Prostate gland (tissue), 2 donors: ENCODE measurements at places on chromosomes 16 and 17.

- DNase-seq, result no peak
These were observed 83.2 kb downstream of the CNTNAP4 start for GRCh38 chr16:76360404-76360803.

GRCh38 chr16:26464576-26465266 lies 602.0 kb upstream of the C16orf82 start:
- no peak for DNase-seq

DNA sequence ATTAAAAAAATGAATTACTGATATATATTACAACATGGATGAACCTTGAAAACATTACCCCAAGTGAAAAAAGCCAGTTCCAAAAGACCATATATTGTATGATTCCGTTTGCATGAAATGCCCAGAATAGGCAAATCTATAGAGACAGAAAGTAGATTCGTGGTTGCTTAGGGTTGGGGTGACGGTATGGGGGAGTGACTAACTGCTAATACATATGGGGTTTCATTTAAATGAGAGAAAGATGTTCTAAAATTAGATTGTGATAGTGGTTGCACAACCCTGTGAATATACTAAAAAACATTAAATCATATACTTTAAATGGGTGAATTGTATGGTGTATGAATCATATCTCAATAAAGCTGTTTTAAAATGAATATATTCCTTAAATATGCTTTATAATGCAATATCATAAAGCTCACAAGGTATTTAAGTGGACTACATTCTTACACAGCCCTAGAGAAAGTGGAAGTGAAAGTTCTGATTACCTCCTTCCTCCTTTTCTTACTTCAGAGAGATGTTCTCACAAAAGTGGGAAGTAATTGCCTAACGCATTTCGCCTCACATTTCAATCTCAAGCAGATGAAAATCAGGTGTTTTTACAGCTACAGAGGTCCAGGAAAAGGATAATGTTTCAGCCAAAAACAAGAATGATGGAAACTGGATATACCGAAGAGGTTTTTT lies 142.7 kb upstream of the GNAO1 start:
- no peak for DNase-seq

DNA sequence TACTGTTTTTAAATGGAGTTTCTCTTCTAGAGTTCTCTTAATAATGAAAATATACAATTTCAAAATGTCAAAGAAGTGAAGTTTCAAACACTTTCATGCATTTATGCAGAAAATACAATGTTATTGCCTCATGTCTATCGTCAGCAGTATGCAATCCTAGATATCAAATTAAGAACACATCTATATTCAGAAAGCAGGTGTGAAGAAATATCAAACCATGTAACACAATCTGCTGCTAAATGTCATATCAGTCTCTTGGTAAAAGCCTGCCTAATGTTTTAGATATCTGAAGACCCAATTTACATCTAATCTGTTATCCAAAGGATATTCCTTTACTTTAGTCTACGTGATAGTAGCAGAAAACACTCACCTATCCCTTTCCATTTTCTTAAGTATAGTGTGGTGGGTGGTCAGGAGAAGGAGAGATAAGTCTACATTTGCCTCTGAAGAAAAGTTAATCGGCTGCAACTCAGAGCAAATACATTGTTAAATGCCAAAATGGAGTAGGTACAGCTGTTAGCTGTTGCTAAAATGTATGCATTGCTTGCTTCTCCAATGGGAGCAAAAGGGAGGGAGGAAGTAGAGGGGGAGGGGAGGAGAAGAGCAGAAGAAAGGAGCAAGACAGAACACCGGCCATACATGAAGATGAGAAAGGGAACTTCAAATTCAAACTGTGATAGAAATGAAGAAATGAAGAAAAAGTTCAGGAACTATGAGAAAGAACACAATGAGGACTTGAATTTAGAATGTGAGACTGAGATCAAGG lies 64.9 kb downstream of the ITFG1 start:
- no peak for DNase-seq
